Activated T-cell treated with anti-CD3 and anti-CD28 coated beads, Interleukin-2, amount 50 U/mL, for 1 hour (primary cell): ENCODE measurements at places on chromosomes 5 and 9.

DNA sequence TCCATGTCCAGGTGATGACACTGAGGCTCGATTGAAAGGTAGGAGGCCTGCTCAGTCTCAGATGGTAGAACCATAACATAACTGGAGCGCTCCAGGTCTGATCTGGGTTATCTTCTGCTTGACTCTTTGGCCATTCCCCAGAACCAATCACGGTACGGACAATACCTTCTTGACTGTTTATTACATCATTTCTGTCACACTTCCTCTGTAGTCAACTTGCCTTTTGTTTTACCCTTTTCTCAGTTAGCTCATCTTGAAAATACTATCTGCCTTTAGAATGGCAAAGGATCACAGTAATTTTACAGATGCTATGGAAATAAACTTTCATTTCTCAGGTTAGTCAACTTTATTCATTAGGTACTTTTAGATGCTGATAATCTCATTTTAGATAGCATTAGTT is 22.4 kb downstream of the GLRA1 start:
- no peak for DNase-seq

GRCh38 chr5:67992923-67993322 is 222.6 kb upstream of the PIK3R1 start:
- DNase-seq: no peak

DNA sequence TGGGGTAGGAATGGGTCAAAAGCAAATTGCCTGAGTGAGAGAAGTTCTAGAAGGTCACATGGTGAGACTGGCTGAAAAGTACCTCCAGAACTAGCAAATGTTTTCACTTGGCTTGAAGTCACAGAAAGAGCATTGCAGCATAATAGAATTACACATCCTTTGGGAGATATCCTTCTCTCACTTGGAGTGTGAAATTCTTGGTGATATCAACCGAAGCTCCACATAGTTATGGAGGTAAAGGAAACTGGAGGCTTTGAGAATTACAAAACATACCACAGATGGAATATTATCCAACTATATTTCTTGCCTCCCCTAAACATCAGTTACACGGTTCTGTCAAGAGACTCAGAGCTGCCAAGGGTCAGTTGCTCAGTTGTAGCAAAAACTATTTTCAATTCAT is 182.4 kb downstream of the SEMA5A start:
- DNase-seq: no peak

- no peak for DNase-seq
These were observed 40.6 kb downstream of the ANKH start for GRCh38 chr5:14831006-14831338.

DNA sequence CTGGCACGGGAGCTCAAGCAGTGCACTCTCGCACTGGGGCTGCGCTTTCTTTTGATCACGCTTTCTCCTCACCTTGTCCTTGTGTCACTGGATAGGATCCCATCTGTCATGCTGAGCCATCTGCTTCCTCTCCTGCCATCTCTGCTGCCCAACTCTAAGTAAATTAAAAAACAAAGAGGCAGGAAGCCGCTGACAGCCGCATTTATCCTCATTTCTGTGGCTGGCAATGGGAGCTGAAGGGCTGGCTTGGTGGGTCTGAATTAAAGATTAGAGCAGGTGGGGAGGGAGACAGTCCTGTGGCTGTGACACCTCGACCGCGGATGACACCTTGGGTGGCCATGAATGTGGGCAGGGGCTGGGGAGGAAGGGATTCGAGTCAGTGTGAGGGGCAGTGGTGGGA is 159.2 kb upstream of the ALDH1B1 start:
- no peak for DNase-seq

DNA sequence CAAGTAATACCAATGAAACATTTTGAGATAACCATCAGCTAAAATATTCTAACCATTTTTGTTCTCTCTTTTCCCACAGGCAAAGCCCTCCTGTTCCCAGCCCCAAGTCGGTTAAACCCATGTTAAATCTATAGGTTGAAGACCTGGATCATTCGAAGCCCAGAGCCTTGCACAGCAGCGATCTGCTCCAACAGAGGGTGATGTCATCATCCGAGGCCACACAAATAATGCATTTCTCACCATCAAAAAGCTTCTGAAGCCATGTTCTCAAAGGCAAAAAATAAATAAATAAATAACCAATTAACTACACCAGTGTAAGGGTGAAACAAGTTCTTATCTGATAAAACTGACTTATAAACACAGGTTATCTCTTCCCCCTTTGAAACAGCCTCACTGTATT is 169.2 kb downstream of the ENTREP1 start:
- DNase-seq: no peak

GRCh38 chr5:60092671-60093422 is 199.3 kb upstream of the PDE4D start:
- DNase-seq: no peak

DNA sequence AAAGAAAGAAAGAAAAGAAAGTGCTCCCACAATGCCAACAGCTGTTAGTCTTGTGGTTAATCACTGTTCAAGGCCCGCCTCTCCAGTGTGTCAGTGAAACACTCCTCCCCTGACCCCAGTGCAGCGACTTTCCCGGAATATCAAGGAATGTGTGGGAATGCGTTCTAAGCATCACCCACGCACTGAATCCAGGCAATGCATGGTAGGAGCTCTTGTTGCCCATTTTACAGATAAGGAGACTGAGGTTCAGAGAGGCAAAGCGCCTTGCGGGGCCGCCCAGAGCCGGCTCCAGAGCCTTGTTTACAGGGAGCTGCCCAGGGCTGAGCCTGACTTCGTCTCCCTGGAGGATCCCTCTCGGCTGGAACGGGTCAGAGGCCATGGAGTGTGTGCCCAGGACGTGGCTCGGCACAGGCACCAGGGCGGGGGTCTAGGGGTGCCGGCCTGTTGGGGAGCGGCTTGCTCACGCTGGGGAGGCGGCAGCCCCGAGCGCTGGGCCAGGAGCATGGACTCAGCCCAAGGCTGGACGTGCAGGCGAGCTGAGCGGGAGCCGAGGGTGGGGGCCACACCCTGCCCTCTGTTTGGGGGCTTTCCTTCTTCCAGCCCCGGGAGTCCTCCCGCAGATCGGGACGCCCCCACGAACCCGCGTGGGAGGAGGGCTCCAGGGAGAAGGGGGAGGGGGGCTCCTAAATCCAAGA is 823 bp downstream of the ST6GALNAC6 start:
- peak; percentile 44 for DNase-seq

- no peak for DNase-seq
These were observed 11.7 kb downstream of the SH3PXD2B start for GRCh38 chr5:172442592-172442991.

- no peak for DNase-seq
These were observed 317.5 kb downstream of the SPOCK1 start for GRCh38 chr5:137181667-137182066.

- no peak for DNase-seq
These were observed 762.8 kb upstream of the GRAMD2B start for GRCh38 chr5:125660231-125660895.

DNA sequence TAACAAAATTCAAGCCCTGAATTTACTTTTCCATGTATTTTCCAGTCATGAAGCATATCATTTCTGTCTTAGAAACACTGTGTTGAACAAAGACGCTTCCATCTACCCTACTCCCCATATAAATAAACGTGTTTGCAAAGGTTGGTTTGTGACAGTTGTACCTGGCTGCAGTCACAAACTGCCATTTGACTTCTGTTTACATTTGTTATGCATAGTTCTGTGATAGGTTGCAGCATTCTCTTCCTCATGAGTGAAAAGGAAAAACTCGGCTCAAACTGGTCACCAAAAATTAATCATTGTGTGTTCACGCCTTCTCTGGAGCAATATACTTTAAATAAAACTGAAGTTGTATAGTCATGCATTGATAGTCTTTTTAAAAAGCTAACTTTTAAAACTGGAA is 69.3 kb upstream of the MOCS2 start:
- no peak for DNase-seq
